ENCODE measurements at places on chromosomes 6 and 20.

GRCh38 chr20:53774461-53775203, 181.0 kb upstream of the ZNF217 start:
- no peak for DNase-seq

DNA sequence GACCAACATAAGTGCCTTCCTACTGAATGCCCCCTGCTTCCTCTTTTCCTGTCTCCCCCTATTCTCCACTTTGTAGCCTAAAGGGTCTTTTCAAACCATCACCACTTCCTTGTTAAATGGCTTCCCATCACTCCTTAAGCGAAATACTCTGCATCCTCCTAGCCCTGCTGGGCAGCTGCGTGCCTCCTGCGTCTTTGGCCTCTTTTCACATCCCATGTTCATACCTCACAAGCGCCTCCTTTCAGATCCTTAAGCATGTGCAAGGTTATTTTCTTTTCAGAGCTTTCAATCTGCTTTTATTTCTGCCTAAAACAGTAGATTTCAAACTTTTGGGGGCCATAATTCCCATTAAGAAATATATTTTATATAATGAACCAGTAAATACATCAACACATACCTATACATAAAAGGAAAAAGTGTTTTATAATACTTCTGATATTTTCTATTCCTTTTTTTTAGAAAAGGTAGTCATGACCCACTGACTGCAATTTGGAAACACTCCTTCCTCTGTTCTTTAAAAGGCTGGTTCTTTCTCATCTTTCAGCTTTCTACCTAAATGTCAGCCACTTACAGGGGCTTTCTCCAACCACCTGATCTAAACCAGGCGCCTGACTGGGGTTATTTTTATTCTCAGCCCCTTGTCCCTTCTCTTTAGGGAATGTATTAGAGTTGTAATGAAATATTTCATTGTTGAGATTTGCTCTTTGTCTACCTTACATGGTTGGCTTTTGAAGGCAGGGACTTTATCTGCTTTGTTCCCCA, 84.1 kb downstream of the PRDM1 start:
- no peak for DNase-seq

DNA sequence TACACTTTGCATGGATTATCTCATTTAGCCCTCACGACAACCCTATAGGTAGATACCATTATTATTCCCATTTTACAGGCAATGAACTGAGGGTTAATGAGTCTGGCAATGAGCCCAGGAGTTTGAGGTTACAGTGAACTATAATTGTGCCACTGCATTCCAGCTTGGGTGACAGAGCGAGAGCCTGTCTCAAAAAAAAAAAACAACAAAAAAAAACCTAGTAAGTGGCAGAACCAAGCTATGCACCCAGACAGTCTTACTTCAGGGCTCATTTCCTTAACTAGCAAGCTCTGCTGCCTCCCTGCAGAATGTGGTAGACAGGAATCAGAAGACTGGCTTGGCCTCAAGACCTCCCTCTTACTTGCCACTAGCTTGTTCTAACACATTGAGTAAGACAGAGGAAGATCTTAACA, 71.9 kb upstream of the RREB1 start:
- no peak for DNase-seq

DNA sequence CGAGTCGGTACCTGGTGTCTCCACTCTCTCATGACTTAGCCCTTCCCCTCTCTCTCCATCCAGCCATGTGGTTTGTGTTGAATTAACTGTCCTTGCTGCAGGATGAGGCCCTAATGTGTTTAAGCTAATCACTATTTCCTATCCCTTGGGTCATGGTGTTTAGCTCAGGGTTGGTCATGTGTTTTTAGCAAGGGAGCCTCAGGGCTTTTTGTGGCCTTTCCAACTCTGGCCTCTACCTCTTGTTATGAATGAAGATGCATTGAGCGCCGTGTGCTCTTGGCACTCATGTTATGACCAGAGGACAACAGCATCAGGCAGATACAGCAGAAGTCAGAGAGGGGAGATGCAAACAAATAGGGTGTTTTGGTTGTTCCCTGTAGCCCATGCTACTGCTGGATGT, 674.2 kb upstream of the FLRT3 start:
- no peak for DNase-seq

DNA sequence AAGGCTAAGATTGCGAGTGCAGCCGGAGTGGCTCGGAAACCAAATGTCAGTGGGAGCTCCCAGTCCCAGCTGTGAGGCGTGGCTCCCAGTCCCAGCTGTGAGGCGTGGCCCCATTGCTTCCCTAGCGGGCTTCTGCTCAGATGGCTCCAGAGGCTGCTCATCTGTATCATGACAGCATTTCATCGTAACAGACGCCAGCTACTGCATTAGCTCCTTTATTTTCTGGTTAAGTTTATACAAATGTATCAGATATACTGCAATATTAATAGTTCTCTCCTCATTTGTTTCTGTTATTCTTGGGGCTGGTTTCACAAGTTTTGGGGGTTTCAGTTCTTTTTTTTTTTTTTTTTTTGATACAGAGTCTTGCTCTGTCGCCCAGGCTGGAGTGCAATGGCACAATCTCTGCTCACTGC, 34.7 kb upstream of the TBXT start:
- DNase-seq = no peak
